Stimulated activated CD4-positive, alpha-beta T cell treated with anti-CD3 and anti-CD28 coated beads, Interleukin-12 subunit alpha, Interleukin-12 subunit beta, amount 100 ng/mL, for 48 hours (primary cell): ENCODE measurements at places on chromosomes 4 and X.

DNA sequence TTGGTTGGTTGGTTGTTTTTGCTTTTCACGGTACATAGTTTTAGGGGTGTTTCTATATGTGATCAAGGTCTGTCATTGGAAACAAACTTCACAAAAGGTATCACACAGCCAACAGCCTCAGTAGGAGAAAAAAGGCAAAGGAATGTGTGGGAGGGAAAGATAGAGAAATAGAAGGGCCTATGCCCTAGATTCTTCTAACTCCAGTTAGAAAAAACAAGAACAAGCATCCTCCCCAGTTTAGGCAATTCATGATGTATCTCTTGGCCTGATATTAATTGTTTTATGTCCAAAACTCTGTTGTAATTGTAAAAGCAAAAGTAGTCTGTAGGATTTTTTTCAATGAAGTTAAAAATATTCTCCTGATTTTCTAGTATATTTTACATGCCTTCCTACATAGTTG lies 192.4 kb upstream of the EDNRA start:
- DNase-seq: no peak

DNA sequence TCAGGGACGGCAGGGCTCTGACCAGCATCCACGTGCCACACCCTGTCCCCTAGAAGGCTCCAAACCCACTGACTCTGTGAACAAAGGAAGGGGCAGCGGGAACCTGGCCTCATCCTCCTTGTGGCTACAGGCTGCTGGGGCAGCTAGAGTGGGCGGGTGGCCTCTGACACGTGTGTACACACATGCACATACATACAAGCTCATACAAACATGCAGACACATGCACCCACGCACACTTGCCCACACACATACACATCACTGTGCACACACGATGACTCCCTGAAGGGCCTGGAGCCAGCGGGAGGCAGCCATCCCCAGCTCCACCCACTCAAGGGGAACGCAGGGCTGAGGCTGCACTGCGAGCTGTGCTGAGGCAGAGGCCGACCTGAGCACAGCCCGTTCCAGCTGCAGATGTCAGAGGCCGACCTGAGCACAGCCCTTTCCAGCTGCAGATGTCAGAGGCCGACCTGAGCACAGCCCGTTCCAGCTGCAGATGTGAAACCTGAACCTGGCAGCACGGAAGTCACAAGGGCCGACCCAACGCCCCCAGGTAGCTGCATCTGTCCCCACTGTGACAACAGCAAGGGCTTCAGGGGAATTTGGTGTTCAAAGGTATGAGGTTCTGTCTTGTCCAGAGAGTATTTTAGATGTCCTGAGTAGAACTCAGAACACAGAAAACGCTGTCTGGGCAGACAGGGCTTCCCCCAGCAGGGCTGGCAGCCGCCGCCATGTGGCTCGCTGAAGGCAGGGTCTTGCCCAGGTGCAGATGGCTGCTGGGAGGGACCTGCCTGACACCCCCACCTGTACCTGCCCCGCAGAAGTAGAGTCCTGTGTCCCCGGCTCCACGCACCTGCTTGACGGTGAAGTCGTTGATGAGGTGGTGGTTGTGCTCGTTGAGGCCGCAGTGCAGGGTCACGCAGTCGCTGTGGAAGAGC lies 33.5 kb downstream of the CTBP1 start:
- no peak for DNase-seq

DNA sequence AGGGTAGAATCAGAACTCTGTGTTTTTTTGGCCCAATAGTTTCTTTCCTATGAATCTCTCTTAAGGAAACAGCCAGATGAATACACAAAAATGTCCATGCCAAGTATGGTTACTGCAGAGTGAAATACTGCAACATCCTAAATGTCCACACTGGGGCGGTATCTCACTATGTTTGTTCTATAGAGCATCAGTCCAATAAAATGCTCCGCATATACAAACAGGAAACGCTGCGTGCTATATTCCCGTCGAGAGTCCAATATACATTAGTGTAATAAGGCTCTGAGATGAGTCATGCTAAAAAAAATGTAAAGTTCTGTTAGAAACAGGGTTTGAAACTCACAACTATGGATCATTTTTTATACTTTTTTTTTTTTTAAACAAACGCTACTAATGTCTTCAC lies 72.9 kb upstream of the ENOX2 start:
- DNase-seq: peak; percentile 33

DNA sequence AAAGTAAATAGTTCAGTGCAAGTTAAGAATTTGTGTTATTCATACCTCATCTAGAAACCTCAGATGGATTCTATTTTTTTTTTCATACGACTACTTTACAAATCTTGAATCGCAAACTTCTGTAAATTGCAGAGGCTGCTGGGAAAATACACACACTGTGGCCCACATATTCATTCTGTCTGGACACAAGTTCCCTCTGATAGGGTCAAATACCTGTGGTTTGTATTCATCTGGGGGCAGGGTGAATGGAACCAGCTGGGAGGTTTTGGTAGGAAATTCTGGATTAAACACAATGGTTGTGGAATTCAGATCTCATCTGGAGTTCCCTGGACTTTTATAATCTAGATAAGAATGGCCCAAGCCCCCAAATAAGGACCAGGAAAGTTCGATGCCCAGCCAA lies 56.2 kb downstream of the SPATA18 start:
- no peak for DNase-seq

DNA sequence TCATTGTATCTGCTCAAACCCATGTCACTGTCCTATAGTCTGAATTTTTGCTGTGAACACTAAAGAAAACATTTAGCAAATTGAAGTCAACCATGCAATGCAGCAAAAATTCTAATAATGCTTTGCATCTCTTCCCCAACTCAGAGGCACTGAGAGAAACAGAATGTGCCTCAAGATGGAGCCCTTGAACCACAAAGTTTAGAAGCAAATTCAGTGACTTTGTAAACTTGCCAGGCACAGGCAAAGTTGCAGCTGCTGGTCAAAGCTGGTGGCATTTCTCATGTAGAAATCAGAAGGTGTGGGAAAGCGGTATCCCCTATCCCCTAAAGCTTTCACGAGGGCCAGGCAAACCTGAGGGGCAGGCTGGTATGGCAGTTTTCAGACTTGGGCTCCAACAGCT lies 121.7 kb upstream of the DIPK2B start:
- DNase-seq: no peak

GRCh38 chr4:48778431-48779094 lies 1.5 kb downstream of the FRYL start:
- no peak for DNase-seq

DNA sequence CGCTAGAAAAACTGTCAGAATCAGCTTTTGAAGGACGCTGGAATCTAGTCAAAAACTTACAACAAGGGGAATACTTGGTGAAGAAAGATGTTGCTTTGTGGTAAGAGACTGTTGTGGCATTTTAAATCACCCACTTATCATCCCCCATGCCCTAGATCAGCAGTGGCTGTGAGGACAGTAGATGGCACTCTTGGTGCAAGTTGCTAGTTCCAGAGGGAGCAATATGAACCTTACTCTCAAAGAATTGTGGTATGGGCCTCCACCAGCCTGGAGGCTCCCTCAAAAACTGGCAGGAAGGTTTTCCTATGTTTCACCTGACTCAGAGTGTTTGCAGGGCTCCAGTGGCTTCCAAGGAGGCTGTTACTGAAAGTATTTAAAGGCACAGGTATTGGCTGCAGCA lies 37.7 kb upstream of the SLC16A2 start:
- DNase-seq: no peak
